ENCODE measurements at places on chromosomes 2 and 18.

DNA sequence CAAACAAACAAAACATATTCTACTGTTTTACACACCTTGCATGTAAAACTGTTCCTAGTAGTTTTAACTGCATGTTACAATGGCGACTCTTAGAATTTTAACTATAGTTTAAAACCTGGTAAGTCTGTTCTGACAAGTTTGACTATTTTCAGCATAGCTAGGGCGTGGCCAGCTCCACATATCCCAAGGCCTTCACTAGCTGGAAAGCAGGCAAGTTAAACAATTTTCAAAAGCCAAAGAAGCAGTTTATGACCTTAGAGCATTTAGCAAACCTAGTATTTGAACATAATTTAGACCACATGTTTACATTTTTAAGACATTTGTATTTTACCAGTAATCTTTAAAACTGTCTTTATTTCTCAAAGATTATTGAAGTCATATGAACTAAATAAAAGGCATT, 402.8 kb upstream of the SYT4 start:
- no peak for DNase-seq

GRCh38 chr2:109582928-109583895, 30.6 kb downstream of the SEPTIN10 start:
- no peak for DNase-seq

DNA sequence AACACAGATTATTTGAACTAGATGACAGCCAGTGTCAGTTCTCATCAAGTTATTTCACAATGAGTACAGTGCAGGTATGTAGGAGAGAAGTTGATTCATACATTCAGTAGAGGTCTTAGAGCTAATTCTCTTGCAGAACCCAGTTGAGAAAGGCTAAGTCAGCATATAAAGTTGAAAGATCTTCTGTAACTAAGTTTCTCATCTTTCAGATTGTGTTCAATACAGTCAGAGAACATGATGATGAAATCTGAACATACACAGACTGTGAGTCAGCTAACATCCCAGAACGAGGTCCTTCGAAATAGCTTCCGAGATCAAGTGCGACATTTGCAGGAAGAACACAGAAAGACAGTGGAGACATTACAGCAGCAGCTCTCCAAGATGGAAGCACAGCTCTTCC, 41.9 kb upstream of the LIMS1 start:
- DNase-seq = peak; percentile 47

- no peak for DNase-seq
Observed at GRCh38 chr2:190891372-190891771, 10.8 kb downstream of the GLS start.

DNA sequence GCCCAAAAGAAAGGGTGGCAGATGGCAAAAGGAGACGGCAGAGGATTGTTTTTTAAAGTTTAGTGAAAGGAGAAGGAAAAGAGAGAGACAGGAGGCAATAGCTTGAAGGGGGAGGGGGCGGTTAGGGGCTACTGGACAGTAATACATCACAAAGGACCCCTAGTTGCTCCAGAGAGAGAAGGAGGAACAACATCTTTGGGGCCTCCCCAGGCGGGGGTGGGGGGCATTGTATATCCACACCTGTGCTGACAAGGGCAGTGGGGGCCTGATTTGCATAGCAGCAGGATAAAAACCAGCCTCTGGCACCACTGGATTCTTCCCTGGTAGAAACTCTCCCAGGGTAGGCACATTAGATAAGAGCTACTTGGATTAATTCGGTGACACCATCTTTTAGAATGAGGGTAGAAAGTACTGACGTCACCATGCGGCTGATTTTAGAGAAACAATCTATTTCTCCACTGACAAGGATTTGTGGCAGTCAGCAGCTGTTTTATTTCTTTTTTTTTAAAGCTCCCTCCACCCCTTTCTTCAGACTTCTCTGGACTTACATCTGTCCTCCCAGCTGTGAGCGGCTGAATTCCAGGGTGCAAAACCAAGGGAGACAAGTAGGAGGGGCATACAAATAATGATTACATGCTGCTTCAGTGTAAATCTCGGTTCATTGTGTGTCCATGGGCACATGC, 199.8 kb upstream of the NRP2 start:
- no peak for DNase-seq

DNA sequence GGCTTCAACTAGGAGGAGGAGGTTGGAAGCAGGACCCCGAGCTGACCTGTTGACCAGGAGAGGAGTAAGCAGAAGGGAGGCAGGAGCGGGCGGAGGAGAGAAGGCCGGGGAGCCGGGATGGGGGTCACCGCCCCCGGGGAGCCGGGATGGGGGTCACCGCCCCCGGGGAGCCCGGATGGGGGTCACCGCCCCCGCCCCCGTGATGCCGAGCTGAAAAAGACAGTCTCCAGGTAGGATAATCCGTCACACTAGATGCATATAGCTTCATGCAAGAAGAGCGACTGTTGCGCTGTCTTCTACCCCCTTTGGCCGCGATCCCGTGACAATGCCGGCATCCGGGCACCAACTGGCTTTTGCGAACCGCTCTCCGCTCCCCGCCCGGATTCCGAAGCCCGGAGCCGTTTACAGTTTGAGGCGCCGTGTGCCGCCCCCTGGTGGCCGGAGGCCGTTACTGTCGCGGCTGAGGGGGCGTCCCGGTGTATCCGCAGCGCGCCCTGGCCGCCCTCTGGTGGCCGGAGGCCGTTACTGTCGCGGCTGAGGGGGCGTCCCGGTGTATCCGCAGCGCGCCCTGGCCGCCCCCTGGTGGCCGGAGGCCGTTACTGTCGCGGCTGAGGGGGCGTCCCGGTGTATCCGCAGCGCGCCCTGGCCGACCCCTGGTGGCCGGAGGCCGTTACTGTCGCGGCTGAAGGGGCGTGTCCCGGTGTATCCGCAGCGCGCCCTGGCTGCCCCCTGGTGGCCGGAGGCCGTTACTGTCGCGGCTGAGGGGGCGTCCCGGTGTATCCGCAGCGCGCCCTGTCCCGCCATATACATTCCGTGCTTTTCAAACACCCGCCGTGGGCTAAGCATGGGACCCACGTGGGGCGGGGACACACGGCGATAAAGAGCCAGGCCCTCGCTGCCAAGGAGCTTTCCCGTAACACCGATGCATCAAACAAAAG, 89.6 kb downstream of the ACTR3 start:
- DNase-seq = no peak

DNA sequence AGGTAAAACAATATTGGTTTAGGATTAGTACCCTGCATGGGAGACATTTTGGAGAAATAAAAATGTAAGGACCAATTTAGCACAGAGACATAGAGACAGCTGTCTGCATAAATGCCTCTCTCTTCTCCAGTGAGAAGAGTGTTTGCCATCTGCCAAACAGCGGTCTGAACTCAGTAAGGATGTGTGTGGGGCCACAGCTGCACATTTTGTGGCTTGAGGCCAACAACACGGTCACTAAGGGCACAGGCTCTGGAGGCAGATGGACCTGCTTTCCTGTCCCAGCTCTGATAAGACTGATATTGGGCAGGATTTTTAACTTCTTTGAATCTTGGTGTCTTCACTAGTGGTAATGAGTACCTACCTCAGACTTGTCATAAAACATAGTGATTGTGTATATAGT, 10.2 kb downstream of the ZBTB14 start:
- DNase-seq = no peak

GRCh38 chr18:34771958-34772357, 61.9 kb downstream of the DTNA start:
- DNase-seq = no peak

GRCh38 chr2:60906395-60906794, 25.0 kb downstream of the REL start:
- DNase-seq = no peak

DNA sequence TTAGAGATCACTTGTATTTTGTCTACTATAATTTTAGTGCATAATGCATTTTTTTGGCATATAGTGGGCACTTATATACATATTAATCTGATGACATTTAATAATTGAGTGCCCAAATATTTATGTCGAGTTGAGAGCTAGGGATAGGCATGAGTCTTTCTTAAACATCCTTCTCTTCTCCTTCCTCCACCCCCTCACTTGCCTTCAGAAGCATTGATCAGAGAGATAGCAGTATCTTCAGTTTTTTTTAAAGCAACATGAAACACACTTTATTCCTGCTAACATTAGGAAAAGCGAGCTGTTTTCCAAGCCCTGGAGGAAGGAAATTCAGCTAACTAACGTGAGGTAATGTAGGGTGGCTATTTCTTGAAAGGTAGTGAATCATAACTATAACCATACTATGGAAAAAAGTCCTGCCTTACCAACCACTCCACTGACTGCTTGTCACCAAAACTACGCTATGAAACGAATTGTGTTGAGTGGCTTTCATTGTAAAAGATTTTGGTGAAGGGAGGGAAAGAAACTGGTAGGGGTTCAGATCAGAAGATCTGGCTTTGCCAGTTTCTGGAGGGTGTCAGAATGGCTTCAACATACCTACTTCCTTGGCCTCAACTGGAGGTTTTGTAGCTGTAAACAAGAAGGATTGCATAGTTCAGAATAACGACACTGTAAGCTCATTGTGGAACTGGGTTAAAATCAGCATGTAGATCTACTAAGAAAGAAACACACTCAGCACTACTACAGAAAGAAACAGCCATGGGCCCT, 2.3 kb upstream of the ITGA4 start:
- DNase-seq = no peak

- DNase-seq = no peak
Observed at GRCh38 chr2:119864318-119864717, 104.6 kb downstream of the PTPN4 start.

GRCh38 chr2:226835420-226835795, 446 bp upstream of the RHBDD1 start:
- no peak for DNase-seq

DNA sequence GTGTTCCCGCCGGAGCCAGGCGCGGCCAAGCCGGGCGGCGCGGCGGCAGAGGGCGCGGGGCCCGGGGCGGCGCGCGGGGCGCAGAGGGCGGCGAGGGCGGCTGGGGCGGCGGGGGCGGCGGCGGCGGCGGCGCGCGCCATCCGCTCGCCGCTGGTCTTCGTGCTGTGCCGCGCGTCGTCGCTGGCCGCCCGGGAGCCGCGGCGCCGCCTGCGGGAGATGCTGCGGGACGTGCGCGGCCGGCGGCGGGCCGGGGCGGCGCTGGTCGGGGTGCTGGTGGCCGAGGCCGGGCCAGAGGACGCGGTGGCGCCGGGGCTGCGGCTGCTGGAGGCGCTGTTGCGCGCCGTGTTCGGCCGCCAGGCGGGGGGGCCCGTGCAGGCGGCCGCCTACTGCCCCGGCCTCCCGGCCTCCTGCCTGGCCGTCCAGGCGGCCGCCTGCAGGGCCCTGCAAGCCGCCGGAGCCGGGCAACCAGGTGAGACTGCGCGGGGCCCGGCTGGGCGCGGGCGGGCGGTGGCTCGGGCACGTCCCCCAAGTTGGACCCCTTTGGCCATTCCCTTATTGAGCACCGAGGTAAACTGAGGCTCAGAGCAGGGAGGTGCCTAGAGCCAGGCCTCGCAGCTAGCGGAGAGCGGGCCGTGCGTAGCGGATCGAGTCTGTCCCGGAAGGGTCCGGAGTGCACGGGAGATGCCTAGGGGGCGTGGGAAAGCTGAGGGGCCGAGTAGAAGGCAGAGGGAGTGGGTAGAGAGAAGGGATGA, 584 bp downstream of the C2orf72 start:
- no peak for DNase-seq

- DNase-seq = no peak
Observed at GRCh38 chr18:35247412-35248249, 6.8 kb downstream of the ZNF397 start.

GRCh38 chr2:33433279-33434235, 42.9 kb upstream of the RASGRP3 start:
- DNase-seq = no peak

- DNase-seq = no peak
Observed at GRCh38 chr2:37551783-37552182, 119.7 kb downstream of the CDC42EP3 start.

GRCh38 chr18:13680612-13681011, 45.7 kb downstream of the FAM210A start:
- no peak for DNase-seq

- no peak for DNase-seq
Observed at GRCh38 chr2:173101687-173102086, 26.0 kb downstream of the MAP3K20 start.

GRCh38 chr18:66264130-66264529, 339.8 kb downstream of the CDH19 start:
- no peak for DNase-seq

- peak; percentile 81 for DNase-seq
Observed at GRCh38 chr2:9665898-9666297, 35.1 kb upstream of the YWHAQ start.

DNA sequence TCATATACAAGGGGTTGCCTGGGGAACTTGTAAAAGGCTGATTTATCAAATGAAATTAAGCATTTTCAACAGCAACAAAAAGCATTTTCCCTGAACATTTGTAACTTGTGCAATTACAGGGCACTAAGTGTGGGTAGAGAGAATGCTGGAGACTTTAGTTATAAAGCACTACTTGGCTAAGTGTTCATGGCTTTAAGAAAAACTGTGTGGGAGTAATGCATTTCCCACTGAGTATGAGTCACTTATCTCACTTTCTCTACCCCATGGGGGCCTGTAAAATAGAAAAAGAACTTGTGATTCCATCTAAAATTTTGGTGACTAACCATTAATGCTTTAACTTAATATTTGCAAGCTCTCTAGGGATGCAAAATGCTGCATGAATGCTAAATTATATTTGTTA, 193.4 kb downstream of the CCDC102B start:
- peak; percentile 49 for DNase-seq

DNA sequence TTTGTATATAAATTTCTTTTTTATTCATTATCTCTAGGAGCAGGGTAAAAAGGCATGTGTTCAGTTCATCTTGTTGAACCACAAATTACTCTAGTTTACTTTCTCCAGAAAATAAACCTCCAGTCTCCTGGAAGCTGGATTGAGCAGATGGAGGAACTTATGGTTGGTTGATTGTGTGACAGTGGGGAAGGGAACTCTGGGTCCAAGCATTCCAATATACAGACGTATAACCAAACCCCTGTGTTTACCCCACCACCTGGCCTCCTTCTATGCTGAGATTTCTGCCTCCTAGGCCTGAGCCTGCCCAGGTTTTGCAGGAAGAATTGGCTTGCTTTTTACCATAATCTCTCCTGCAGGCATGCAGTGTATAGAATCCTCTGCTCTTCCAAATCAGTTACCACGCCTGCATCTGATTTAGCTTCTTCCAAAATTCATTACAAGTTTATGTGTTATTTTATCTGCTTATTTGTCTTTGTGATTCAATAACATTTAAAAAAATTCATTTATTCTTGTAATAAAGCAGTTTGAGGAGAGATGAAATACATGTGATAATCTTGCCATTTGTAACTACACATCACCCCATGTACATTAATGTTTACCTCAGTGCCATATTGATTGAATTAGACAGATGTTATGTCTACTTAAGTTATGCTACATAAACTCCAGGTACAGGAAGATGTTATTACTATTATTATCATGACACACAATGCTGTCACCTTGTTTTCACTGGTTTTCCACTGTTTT, 2.5 kb upstream of the RAB27B start:
- DNase-seq = no peak

GRCh38 chr2:112454586-112454985, 21.1 kb upstream of the RGPD8 start:
- no peak for DNase-seq

DNA sequence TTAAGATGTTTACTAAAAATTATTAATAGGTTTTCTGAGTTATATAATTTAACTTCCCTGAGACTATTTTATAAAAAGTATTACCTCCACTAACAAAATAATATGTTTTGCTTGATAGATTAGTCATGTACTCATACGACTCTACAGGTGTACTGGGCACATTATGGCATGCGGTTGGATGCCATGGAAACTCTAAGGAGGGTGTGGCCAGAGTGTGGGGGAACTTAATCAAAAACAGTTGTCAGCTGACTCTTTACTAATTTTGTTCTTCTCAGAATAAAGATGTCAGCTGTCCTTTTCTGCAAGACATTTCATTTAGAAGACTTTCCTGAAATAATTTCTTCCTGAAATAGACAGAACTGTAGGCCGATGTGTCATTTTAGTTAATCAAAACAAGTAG, 228.3 kb upstream of the SIX3 start:
- DNase-seq = no peak
